MCF 10A (cell line): ENCODE measurements at places on chromosomes 6 and 20. TPM values are rescaled to one million over a fixed set of nuclear protein-coding genes. Genes with fewer than 3 reads are reported as not detected.
A peak's percentile ranks its signal among the peaks of the same experiment; 100 is the strongest.

DNA sequence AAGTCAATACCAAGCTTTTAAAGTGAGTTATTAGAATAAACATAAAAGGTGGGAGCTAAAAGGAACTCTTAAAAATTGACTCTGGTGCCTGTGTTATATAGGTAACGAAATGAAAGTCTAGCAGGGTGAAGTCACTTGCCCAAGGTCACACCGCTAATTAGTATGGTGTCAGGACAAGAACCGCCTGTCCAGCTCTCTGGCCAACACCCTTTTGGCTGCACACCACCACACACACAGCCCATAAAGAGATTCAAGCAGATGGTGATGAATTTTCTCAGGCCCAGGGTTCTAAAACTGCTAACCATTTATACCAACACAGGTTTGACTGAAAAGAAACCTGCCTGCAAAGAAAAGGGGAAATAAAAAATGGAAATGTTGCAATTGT lies 20.2 kb downstream of the GFOD1 start:
- no peak for DNase-seq

GRCh38 chr6:26556263-26557070 lies 18.3 kb downstream of the HMGN4 start:
- DNase-seq: peak; percentile 75

DNA sequence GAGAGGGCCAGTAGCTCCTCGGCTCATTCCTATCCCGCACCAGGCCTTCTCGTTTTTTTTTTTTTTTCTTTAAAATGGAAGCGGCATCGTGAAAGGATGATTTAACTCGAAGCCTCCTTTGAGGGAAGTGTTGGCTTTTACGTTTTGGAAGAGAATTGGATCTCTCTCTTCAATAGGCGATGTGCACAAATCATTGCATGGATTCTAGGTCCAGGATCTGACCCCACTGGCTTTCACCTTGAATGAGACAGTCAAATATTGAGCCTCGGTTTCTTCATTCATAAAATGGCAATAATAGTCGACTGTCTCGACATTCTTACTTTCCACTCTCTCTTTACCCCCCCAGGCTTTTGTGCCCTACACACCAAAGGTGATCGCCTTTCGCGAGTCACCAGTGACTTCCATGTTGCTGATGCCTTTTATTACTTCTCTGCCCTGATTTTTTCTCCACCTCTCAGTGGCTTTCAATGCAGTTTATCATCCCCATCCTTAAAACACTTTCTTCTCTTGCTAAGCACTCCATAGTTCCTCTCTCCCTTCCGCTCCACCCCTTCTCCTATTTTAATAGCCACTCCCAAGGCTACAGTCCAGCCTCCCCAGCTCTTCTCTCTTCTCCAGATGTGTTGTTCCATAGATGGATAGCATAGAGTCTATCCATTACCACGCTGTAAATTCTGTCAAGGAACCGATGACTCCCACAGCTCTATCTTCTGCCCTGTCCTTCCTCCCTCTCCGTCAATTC lies 473 bp upstream of the DTNBP1 start:
- no peak for DNase-seq

The SNAP25 gene
- total RNA-seq: not detected in 2 replicates

GRCh38 chr6:39422238-39422637 lies 99.7 kb upstream of the KCNK16 start:
- no peak for DNase-seq

DNA sequence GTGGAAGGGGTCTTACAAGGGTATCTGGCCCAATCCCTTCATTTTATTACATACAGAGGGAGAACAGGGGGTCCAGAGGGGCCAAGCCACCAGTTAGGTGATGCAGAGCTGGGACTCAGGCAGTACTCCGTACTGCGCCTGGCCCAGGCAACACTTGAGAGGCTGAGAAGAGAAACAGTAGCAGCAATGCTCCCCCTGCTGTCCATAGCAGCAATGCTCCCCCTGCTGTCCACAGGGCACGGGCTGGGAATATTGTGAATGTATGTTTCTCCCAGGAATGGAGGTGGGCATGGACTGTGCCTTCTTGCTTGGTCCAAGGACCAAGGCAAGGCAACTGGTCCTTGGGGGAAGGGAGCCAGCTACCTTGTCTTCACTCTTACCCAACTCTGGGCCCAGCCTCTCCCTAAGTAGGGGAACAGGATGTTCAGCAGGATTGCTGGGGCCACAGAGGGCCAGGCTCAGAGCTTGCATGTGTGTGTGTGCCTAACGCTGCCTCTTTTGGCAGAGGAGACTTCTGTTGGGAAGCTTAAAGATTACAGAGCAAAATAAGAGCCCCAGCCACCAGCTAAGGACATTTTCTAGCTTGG lies 14.8 kb upstream of the FAM83C start:
- DNase-seq: peak; percentile 99

The OPRM1 gene
- total RNA-seq: not detected in 2 replicates

DNA sequence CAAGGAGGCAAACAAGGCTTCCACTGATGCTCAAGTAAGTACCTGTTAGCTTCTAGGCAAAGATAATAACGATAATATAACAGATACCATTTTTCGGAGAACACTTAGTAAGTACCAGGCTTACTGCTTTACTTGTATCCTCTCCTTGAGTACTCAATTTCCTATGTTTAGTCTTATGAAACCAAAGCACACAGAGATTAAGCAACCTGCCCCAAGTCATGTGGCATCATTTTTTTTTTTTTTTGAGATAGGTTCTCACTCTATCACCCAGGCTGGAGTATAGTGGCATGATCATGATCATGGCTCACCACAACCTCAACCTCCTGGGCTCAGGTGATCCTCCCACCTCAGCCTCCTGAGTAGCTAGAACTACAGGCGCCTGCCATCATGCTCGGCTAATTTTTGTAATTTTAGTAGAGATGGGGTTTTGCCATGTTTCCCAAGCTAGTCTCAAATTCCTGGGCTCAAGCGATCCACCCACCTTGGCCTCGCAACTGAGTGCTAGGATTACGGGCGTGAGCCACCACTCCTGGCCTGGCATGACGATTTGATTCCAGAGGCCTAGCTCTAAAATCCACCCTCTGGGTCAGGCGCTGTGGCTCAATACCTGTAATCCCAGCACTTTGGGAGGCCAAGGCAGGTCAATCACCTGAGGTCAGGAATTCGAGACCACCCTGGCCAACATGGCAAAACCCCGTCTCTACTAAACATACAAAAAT lies 14.0 kb downstream of the SPAG4 start:
- DNase-seq: no peak

DNA sequence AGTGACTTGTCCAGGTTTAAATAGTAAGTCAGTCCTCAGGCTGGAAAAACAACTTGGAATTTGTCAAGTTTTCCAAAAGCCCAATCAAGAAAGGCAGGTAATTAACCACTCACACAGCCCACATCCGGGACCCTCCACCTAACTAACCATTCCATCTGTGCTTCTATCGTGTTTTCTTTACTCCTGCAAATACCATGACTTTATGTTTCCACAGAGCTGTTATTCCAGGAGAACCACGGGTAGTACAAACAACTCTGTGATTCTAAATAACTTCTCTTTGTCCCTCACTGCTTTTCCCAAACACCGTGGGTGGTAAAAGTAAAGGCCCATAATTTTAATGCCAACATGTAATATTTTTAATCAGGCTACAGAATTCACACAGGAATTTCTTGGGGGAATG lies 49.6 kb upstream of the NT5E start:
- no peak for DNase-seq

DNA sequence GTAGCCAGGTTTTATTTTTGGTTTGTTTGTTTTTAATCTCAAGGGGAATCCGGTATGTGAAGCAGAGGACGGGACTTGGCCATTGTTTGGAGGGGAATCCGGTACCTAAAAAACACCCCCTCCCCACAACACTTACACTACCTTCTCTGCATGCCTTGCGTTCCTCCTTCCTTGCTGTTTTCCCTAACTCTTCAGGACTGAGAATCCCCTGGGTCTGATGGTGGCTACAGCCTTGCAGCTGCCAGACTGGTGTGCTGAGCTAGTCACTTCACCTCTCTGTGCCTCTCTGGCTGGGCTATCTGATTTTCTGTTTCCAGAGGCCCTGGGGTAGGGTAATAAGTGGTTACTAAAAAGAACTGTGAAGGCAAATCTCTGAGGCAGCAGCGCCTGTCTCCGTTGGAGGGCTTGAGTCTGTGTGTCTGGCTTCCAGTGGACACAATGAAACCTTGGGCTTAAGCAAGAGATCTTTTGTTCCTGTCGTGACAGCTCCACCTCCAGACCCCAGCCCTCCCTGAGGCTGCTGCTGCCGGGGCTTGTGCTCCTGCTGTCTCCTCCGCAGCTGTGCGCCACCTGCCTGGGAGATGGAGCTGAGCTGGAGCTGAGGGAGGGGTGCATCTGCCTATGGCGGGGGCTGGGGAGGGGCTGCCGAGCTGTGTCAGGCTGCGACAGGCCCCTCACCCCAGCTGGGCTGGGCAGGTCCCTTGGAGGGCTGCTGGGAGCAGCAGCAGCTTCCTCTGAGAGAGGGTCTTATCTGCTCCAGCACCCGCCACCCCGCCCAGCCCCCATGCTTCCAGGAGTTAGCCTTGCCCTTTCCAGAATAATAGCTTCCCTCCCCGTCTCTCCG lies 65.8 kb upstream of the CCDC167 start:
- no peak for DNase-seq
